ENCODE measurements at places on chromosomes 1 and 21.

GRCh38 chr1:27572019-27572678 is 31.8 kb downstream of the AHDC1 start:
- DNase-seq, result peak; percentile 37

DNA sequence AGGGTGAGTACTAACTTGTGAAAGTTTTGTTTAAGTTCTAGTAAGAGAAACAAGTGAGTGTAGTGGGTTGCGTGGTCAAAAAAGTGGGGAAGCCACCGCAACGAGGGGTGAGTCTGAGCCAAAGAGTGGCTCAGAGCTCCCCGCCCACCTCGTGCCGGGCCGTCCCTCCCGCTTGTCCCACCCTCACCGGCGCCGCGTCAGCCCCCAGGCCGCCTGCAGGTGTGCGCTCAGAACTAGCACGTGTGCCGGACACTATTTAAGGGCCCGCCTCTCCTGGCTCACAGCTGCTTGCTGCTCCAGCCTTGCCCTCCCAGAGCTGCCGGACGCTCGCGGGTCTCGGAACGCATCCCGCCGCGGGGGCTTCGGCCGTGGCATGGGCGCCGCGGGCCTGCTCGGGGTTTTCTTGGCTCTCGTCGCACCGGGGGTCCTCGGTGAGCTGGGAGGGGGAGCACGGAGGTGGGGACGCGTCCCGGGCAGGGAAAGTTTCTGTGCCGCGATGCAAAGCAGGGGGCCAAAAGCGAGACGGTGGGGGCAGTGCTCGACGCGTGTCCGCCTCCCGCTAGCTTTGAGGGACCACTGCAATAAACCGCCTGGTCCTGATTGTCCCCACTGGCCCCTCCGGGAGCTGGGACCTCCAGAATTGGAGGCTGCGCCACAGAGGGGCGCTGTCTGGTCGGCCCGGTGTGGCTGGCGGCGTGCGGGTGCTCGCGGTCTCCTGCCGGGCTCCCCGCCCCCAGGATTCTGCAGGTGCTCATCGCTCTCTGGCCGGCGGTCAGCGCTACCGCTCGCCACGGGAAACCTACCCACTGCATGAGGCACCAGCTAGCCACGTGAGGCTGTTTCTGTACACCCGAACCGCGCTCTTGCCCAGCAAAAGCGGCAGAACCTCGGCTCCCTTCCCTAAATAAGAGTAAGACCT is at the start of gene CR2:
Gene CR2, plus strand, starts transcription at position 283 of the 919 bp plus-strand sequence. Its CDS starts 91 bp downstream, at position 374.
- peak; percentile 44 for DNase-seq

DNA sequence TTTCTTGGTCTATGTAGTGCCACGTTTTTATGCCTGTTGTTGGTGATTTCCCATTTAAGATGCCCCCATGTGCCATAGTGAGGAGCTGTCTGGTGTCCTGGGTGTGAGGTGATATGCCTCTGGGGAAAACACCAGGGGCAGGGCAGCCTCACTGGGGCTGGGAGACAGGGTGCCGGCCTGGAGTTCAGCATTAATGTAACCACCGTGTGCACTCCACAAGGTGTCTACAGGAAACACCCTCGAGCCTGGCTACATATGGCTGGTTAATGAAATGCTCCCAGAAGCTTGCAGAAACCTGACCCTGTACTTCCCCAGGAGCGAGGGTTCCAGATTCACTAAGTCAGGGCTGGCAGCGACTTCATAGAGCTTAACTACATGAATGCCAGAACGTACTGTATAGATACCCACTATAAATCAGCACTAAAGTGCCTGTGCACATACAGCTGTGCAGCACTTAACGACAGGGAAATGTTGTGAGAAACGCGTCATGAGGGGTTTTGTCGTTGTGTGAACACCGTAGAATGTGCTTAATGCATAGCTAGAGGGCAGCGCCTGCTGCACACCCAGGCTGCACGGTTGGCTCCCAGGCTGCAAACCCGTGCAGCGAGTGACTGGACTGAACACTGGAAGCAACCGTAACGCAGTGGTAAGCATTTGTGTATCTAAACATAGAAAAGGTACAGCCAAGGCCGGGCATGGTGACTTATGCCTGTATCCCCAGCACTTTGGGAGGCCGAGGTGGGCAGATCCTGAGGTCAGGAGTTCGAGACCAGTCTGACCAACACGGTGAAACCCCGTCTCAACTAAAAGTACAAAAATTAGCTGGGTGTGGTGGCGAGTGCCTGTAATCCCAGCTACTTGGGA is 10.4 kb downstream of the TFF2 start:
- DNase-seq, result no peak

- DNase-seq, result no peak
Measured at GRCh38 chr1:228009828-228010775, 3.3 kb downstream of the WNT3A start.

- DNase-seq, result peak; percentile 95
Measured at GRCh38 chr1:54406339-54407153, at the start of gene SSBP3. Gene SSBP3 (minus strand): TSS chr1:54406394.

GRCh38 chr1:218394416-218394815 is 49.3 kb downstream of the TGFB2 start:
- no peak for DNase-seq

DNA sequence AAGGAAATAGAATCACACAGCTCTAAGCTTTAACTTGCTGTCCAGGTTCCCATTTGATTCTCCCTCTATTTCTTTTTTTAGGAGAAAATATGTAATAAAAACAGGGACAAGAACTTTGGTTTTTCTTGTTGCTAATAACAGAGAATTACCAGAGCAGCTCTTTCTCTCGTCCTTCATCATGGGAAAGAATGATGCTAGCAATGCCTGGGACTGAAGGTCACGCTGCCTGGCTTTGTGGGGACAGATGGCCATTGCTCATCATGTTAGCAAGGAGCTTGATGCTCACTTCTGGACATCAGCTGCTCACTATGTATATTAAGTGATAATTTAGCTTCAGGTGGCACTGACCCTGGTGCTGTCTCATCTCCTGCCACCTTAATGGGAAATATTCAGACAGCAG is 77.3 kb upstream of the AKT3 start:
- DNase-seq, result no peak

DNA sequence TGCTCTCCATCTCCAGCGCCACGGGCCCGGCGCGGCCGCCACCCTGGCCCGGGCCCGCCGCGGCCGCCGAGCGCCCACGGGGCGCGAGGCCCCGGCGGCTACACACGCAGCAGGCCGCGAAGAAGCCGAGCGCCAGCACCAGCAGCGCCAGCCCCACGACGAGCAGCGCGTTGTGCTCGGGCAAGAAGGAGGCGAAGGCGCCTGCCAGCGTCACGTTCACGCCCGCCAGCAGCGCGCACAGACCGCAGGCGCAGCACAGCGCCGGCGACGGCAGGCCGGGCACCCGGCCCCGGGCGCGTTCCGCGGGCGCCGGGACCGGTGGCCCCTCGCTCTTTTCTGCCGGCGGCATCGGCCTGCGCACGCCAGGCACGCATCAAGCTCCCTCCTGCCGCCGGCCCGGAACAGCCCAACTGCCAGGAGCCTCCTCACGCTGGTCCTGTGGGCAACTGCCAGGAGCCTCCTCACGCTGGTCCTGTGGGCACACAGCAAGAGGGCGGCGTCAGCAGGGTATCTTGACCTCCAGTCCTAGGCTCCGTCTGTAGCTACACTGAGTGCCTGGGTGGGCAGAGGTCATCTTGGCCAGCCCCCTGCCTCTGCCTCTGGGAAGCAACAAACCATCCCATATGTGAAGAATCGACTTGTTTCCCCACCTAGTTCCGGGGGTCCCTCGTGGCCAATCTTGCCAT is 18.1 kb downstream of the KNCN start:
- peak; percentile 66 for DNase-seq

DNA sequence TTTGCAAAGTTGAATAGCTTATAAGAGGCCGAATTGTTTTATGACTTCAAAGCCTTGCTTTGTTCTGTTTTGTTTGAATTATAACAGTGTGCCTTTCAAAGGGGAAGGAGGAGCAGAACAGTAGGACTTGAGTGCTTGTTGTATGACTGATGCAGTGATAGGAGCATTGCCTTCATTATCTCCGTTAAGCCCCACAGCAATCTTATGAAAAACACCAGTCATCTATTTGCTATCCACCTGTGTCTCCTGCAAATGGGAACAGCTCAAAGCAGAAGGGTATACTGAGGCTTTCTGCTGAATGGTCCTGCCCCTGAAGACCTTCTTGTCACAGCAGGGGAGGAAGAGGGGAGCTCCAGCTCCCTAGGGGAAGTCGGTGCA is 127.5 kb downstream of the RNF220 start:
- no peak for DNase-seq

GRCh38 chr1:67053785-67054772 is at the start of gene SLC35D1:
Gene SLC35D1 (minus strand): TSS chr1:67054148. CDS start chr1:67054013, 135 bp downstream.
- DNase-seq, result peak; percentile 86

DNA sequence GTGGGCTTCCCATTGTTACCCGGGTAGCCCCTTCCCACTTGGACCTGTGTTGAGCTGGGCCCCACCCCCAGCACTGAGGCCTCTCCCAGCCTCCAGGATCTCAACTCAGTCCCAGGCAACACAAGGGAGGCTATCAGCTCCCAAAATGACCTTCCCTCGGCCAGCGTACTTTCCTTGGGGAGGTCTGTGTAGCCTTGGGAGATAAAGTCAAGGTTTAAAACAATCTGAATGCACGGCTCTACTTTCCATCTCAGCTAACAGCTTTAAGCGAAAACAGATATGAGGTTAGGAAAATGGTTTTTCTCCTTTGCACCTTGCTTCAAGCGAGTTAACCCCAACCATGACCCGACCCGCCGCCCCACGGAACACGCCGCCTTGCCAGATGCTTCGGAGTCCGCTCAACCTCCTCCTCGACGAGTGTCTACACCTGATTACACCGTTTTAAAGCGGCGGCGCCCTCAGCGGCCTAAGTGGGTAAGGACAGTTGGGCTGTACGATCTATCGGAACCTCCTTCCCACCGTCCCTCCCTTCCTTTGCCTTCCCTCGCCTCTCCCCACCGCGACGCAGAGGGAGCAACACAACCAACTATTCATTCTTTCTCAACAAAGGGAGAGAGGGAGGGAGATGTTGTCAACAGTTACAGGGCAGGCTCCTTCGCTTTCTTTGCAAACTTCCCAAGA is 1.1 kb downstream of the BCAR3 start:
- DNase-seq, result peak; percentile 91

DNA sequence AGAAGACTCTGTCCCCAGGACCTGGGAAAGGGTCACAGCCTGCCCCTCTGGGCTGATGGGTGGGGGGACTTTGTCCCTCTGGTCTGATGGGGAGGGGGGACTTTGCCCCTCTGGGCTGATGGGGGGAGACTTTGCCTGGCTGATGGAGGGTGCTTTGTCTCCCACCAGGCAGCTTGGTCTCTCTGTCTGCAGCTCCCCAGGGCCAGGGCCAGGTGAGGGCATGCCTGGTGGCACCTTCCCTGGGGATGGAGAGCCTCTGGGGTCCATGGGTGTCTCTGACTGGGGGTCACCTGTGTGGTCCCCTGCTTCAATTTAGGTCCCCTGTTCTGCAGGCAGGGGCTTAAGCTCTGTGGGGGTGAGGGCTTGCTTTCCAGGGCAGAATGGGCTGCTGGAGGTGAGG is 23.5 kb upstream of the TTC34 start:
- no peak for DNase-seq

GRCh38 chr1:23356471-23357137 is 12.5 kb upstream of the HNRNPR start:
- DNase-seq, result no peak

DNA sequence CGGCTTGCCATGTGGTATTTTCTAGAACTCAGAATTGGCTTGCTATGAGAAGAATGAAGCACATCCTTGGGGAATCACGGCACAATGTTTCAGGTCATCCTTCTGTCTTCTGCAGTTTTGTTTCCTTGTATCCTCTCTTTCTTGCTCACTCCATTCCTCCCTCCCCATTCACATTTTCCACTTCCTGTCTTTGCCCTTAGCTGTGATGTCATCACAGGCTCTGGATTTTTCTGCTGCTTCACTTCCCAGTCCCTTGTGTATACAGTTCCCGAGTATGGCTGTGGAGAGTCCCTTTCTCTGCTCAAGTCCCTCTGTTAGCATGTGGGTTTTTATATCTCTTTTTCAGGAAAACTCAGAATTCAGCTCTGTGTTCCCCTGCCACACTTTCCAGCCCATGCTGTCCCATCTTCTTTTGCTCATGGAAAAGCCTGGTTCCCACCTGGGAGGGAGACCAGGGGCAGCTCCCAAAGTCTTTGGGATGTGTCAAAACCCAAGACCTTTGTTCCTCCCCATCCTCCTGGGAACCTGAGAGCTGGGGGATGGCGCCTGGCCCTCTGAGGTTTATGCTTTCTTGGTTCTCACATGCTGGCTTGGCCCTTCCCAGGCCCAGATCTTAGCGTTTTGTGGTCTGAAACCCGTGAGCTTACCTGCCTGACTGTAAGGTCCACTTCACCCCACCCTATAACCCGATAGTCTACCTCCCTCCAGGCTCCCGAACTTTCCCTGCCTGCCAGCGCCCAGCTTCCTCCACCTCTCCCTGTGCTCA is 4.8 kb upstream of the RGS16 start:
- no peak for DNase-seq

DNA sequence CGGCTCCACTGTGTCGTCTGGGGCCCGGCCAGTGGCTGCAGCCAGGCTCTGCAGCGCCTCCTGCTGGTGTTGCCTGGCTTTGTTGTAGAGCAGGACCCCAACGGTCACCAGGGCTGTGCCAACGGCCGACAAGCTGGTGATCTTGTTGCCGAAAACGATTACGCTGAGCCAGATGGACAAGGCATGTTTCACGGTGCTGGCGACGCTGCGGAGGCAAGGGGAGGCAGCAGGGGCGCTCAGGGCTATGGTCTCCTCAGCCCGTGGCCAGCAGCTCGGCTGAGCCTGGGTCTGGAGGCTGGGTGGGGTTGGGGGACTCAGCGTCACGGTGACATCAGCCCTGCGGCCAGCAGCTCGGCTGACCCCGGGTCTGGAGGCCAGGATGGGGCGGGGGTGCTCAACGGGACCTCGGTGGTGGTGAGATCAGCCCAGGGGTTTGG is 7.0 kb upstream of the CDK11B start:
- DNase-seq, result no peak

- DNase-seq, result no peak
Measured at GRCh38 chr1:64133036-64133435, 70.4 kb upstream of the UBE2U start.

- no peak for DNase-seq
Measured at GRCh38 chr1:71434240-71434639, 353.4 kb upstream of the ZRANB2 start.

DNA sequence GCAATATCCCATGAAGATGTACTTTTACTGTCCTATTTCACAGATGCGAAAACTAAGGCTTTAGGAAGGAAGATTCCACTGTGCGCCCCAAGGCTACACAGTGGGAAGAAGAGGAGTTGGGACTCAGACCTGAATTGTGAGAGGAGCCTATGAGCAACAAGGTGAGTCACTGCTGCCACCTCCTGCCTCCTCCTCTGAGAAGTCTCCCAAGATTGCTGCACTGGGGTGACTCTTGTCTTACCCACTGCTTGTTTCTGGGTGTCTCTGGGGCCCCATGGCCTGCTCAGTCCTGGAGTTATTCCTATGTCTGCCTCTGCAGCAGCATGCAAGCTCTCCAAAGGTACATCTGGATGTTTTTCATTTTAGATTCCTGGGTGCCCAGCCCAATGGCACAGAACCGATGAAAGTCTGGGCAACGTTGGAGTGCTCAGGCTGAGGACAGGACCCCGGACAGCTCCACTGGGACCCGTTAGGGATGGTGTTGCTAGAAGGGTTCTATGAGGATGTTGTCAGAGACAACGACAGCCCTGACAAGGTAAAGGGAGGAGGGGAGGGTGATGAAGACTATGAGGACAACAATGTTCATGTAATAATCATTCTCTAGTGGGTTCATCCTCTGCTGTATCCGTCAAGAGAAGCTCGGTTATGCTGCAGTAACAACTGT is 11.0 kb upstream of the C1QA start:
- no peak for DNase-seq
